Suppressor macrophage treated with lipopolysaccharide for 1 hour (primary cell): ENCODE measurements at places on chromosomes 11 and 22.

DNA sequence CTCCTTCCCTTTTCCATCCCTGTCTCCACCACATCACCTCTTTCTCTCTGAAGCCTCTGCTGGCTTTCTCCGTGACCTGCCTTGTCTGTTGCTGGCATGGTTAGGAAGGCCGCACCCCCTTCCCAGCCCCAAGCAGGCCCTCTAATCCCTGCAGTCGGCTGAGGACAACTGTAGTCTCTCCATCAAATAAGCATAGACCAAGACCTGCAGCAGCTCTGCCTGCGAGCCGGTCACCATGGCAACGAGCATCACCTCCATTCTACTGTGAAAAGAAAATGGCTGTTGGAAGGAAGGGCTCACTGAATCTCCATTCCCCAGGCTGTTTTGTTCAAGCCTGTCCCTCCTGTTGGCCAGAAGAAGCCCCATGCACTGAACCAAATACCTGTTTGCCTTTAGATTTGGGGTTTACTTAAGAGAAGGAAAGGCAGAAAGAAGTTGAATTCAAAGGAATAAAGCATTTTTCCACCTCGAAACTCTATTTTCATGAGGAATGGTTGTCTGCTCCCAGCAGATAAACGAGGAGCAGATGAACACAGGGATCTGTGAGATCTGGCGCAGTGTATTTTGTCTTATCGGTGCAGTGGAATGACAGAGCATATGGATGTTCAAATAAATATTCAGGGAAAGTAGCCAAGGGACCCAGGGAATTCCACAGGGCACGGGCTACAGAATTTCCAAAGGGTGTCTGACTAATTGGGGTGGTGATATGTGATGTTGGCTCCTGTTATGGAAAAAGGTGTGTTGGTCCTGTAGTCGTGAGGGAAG, 113.1 kb upstream of the TTC12 start:
- no peak for DNase-seq

DNA sequence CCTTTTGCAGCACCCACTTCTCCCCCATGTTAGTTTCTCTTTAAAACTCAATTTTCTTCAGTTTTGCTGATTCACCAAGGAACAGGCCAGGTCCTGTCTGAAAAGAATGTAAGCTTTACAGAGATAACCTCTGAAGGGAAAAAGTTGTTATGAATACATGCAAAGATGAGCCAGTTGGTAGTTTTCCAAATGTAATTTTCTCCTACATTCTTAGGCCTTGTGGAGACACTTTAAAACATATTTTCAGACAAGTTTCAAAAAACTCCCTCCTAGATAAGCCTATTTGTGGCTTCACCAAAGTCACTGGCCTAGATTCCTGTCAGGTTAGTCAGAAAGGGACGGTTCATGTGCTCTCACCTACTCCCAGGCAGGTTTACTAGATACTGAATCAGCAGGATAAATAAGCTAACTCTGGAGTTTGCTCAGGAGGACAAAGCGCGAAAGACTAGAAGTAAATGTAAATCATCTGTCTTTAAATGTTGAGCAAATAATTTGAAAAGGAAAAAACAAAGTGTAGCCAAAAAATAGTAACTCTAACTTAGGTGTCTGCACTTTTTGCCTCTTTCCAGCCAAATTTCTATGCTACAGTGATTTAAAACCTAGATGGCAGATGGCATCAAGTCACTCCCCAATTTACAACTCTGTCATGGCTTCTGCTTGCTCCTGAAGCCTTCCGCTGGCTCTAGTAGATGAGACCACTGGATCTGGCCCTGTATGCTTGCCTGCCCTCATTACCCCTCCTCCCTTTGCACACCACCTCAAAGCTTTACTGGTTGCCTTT, 4.9 kb upstream of the ATP6V1E1 start:
- no peak for DNase-seq

DNA sequence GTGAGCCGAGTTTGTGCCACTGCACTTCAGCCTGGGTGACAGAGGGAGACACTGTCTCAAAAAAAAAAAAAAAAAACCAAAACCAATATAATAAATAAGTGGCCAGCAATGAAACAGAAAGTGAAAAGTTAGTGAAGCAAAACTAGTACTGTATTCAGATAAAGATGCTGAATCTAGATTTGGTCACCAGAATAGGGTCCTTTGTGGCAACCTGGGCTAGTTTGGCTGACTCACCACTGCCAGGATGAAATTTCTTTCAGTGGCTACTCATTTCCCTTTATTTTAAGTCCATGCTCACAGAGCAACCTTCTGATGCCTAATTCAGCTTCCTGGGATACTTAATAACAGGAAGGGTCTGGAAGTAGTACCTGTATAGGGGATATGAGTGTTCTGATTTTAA, 26.0 kb downstream of the LIMK2 start:
- DNase-seq = peak; percentile 79

DNA sequence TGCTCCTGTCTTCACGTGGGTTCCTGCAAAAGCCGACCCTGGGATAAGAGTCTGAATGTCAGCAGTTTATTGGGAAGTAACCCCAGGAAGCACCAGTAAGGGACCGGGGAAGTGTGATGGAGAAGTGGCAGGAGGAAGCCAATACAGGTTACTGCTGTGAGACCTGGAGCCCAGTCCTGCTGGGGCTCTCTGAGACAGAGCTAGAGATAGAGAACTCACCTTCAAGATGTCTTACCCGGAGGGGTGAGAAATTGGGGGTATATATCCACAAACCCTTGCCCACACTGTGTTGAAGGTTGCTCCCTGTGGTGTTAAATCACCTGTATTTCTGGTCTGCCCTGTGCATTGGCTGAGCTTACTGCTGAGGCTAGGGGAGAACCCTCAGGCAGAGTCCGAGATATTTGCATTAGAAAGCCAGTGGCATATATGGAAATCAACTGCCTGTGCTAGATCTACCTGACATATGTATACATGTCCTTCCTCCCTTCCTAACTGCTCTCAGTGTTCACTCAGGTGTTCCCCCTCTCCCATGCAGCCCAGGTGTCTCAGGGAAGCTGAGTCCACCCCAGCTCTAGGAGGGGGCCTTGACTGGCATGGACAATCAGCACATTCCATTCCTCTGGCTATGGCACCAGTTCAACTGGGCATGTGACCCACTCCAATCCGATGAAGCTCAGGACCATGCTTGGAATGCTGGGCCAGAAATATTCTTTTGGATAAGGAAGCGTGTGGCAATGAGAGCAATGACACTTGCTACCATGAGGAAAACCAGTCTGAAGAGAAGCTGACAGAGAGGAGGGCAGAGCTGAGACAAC, 6.8 kb upstream of the MICAL2 start:
- no peak for DNase-seq
